Fibroblast of lung (primary cell): ENCODE measurements at places on chromosomes 5 and 9. TPM values are rescaled to one million over a fixed set of nuclear protein-coding genes. Genes with fewer than 3 reads are reported as not detected.

Gene SLC24A2
- polyA plus RNA-seq = under 0.01 TPM in 2 replicates

Gene NIM1K
- polyA plus RNA-seq = 1.7 and 1.8 TPM in 2 replicates

Gene EGFL7
- 2.5 and 4.2 TPM in 2 replicates for polyA plus RNA-seq

Gene GABRA1
- 0.02 TPM in 1 of 2 replicates, not detected in the other for polyA plus RNA-seq

Gene PHF24
- not detected in 2 replicates for polyA plus RNA-seq

Gene CPEB4
- 13.4 and 19.9 TPM in 2 replicates for polyA plus RNA-seq

DNA sequence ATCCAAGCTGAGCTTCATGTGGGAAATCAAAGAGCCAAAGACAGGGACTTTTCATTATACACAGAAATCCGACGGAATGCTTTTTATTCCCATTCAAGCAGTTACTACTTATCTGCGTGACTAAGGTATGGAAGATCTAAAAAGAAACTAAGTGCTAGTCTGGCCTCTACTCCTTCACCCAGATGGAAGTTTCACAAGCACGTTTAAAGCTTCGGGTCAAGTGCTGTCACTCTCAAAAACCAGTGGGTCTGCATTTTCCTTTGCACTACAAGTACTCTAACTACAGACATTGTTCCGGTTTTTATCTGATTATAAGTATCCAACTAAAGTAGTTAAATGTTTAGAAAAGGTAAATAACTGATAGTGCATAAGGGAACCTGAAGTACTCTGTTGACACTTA is 13.7 kb upstream of the MTAP start:
- DNase-seq = peak; percentile 44

- DNase-seq = no peak
These were observed 295.9 kb downstream of the CEMIP2 start for GRCh38 chr9:71472400-71472799.

- DNase-seq = peak; percentile 54
These were observed at the start of gene PCDHGA7 for GRCh38 chr5:141382469-141383294. Gene PCDHGA7 (plus strand): TSS chr5:141382742. CDS start chr5:141382900, 158 bp downstream.

DNA sequence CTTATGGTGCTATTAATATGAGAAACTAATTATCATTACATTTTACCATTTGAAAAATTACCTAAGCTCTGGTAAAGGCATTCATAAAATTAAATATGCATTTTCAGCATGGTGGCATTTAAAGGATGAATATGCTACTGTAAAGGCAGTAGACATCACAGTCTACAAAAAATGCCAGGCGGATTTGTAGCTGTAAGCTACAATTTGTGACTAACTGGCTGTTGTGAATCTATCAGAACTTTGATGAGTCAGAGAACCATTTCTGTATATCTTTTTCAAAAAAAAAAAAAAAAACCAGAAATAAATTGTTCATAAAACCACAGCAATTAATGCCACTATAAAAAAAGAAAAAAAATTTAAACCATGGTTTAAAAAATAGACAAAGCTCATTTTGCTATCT is 186.3 kb downstream of the NFIB start:
- peak; percentile 64 for DNase-seq

GRCh38 chr5:135030956-135031812 is 2.8 kb downstream of the PITX1 start:
- peak; percentile 14 for DNase-seq

GRCh38 chr5:74685979-74686631 is 1.1 kb downstream of the HEXB start:
- peak; percentile 28 for DNase-seq

- DNase-seq = peak; percentile 78
These were observed 2.5 kb downstream of the F2R start for GRCh38 chr5:76718381-76718832.

DNA sequence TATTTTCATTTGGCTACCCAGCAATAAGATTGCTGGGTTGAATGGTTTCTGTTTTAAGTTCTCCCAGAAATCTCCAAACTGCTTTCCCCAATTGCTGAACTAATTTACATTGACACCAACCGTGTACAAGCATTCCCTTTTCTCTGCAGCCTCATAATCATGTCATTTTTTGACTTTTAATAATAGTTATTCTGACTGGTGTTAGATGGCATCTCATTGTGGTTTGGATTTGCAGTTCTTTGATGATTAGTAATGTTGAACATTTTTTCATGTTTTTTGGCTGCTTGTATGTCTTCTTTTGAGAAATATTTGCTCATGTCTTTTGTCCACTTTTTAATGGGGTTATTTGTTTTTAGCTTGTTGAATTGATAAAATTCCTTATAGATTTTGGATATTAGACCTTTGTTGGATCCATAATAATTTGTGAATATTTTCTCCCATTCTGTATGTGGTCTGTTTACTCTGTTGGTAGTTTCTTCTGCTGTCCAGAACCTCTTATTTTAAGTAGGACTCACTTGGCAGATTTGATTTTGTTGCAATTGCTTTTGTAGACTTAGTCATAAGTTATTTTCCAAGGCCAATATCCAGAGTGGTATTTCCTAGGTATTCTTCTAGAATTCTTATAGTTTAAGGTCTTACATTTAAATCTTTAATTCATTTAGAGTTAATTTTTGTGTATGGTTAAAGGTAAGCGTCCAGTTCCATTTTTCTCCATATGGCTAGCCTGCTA is 793.7 kb downstream of the BRINP1 start:
- peak; percentile 64 for DNase-seq

- DNase-seq = peak; percentile 15
These were observed 171.1 kb downstream of the TAF11L14 start for GRCh38 chr5:17805227-17805825.

DNA sequence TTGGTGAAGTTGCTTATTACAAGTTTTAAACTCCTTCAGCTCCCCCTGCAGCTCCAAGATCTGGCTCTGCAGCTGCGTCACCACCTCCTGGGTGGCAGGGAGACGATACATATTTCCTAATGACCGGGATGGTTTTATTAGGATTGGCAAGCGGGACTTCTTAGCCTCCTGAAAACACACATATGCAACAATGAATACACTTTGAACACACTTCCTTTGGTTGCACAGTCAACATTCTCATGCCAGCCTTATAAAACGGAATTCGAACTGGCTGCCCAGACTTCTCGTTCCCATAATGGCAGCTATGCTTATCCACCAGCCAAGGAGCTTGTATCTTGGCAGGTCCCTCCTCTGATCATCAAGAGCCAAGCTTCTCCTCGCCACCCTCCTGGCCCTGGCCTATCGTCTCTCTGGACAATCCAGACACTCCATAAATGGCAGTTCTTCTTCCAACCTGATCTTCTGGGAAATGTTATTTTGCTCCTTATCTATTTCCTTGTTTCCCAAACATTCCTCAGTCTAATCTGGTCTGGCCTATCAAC is 131.9 kb downstream of the CDK5RAP2 start:
- no peak for DNase-seq

- DNase-seq = peak; percentile 96
These were observed 303.0 kb upstream of the PDE4D start for GRCh38 chr5:60196385-60197113.

- no peak for DNase-seq
These were observed 170.7 kb upstream of the SPRY4 start for GRCh38 chr5:142495531-142495930.

DNA sequence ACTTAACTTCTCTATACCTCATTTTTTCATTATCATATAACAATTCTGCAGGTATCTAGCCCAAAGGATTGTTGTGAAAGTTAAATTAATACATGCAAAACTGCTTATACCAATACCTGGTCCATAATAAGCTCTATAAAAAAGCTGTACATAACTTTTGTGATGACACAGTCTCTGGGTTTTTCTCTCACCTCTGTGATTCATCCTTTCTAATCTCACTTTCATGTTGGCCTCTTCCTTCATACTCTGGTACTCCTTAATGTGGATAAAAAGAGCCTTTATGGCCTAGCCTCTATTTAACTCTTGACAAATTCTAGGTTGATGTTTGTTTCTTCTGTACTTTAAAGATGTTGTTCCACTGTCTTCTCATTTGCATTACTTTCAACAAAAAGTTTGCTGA is 162.9 kb upstream of the ACOT12 start:
- DNase-seq = no peak

- no peak for DNase-seq
These were observed 26.9 kb downstream of the GALNT12 start for GRCh38 chr9:98834386-98834785.

DNA sequence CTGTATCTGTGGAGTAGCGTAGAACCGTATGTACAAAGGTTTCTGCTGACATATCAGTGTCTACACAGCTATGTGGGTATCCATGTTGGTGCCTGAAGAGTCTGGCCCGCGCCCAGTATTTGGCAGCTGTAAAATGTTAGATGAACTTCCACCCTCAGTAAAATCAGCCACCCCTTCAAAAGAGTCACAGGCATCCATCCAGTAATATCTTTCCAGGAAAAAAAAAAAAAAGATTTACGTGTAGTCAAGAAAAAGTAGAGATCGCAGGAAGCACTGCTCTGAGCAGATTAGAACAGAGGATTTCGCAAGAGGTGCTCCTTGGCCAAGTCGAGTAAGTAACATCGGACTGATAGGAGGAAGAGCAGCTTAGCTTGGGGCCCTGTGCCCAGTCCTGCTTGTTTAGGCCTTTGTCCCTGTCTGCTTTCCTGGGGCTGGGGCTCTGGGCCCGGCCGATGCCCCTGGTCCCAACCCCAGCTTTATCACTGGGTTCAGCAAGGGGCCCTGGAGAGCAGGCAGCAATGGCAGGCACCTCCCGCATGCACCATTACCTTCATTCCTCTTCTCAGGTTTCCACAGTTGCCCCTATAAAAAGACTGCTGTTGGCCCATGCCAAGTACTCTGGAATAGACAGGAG is 21.2 kb downstream of the DAPK1 start:
- peak; percentile 49 for DNase-seq

GRCh38 chr9:2026220-2026997 is 11.3 kb downstream of the SMARCA2 start:
- DNase-seq = no peak

- DNase-seq = peak; percentile 40
These were observed 8.4 kb upstream of the CERCAM start for GRCh38 chr9:128412120-128412790.

DNA sequence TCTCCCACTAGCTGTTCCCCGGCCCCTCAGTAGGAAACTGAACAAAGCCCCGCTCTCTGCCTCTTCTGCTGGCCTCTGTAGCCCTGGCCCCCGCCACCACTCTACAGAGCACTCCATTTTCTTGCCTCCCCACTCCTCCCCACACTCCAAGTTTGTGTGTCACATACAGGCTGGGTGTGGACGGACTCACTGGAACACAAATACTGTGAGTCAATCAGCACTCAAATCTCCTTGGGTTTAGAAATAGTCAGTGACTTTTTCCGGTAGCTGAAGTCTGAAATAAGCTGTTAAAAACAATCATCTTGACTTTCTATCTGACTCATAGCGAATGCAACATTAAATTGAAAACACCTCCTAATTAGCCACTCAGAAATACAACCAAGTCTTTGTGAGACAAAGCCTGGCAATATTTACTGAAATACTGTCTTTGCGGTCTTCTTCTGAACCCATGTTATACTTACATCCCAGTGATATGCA is 122.5 kb downstream of the LHFPL2 start:
- peak; percentile 63 for DNase-seq

DNA sequence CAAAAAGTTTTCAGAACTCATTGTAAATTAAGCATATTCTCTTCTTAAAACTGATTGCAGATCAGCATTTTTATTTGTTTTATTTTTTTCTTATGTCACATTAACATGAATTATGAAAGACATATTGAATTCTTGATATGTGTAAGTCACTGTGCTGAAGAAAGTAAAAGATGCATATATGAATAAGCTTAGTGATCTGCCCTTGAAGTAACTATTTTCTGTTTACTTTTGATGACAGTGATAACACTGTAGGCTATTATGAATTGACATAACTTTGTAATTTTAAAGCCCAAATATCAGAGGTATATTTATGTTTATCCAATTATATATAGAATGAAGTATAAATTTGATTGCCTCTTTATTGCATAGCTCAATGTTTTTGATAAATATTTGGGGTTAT is 8.8 kb downstream of the PRR16 start:
- DNase-seq = no peak

DNA sequence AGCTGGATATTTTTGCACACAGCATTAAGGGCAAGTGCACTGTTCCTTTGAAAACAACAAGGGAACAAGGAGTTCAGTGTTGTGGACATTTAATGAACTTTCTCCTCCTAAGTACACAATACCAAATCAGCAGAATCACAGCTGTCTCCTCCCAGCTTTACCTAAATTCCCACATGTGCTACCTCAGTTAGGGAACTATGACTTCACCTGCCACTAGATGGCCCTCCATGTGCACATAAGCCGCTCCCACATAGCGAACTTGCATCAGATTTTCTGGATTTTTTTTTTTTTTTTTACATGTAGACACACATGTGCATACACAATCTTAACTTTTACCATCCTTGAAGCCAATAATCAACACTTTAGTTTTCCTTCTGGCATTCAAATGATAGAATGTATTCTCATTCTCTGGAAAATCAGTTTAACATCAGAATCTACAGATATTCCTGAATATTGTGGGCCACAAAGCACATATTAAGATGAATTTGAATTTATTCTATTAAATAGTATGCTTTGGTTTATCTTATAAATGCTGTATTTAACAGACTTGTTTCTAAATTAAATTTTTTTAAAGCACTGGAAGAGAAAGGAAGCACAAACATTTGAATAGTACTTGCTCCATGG is 123.6 kb downstream of the PALM2AKAP2 start:
- peak; percentile 88 for DNase-seq

GRCh38 chr9:38022203-38022895 is 46.7 kb downstream of the SHB start:
- DNase-seq = no peak

- no peak for DNase-seq
These were observed 174.4 kb downstream of the HSPA4 start for GRCh38 chr5:133226186-133226585.

GRCh38 chr5:28926422-28926821 is 1888.0 kb upstream of the CDH9 start:
- no peak for DNase-seq

GRCh38 chr5:171728686-171729085 is 56.9 kb upstream of the SMIM23 start:
- no peak for DNase-seq

GRCh38 chr5:39518516-39518915 is 93.7 kb upstream of the DAB2 start:
- DNase-seq = peak; percentile 74

DNA sequence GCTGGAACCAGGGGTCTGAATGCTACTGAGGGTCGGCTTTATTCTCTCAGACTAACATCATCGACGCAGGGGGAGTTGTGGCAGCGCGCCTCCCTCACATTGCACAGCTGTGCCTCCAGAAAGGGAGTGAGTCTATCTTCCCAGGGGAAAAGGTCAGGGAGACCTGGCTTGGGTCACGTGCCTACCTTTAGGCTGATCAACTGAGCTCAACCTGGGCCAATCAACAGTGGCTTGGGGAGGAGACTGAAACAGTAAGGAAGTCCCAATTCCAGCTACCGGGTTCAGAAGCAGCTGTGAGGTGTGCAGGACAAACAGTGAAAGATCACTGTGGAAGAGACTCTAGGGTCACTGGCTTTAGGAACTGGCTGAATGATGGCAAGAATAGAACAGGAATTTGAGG is 14.3 kb downstream of the SNX30 start:
- DNase-seq = no peak

DNA sequence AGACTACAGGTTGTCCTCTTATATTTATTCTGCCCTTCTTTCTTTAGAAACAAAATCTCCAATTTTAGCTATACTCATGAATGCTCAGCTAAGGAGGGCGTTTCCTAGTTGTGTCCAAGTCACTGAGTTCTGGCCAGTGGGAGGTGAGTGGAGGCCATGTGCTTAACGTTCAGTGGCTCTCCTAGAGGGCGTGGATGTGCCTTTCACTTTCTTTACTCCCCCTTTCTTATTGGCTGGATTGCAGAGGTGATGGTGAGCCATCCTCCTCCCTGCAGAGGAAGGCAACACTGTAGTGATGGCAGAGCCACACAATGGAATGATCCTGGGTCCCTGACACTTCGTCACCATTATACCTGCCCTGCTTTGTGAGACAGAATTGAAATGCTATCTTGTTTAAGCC is 54.6 kb downstream of the ALG2 start:
- DNase-seq = no peak
